ENCODE measurements at places on chromosomes 3 and 15.

DNA sequence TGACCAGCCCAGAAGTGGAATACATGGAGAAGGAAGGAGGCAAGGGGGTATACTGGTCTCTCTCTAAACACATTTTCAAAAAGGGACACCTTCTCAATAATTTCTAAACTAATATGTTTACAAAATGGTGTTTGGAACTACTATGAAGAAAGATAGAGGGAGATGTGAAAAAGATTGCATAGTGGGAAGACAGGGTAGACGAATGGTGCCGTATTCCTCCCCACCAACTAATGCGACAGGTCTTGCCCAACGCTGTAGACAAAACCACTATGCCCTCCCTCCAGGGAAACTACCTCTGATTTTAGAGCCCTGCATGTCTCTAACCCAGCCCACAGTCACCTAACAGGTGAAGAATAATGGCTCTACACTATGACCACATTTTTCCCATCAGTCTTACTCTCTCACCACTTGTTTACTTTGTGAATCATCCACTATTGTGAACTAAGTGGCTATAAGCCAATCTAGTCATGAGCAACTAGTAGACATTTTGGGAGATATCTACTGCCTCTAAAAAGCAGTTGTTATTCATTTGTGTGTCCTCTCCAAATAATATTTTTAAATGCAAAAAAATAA, 108.2 kb upstream of the UBE2E2 start:
- peak; percentile 4 for DNase-seq

GRCh38 chr3:142213298-142213697, 12.1 kb downstream of the GK5 start:
- no peak for DNase-seq

- no peak for DNase-seq
These were observed 532.1 kb upstream of the SEMA6D start for GRCh38 chr15:47184908-47185801.

- no peak for DNase-seq
These were observed 508 bp upstream of the SMAD6 start for GRCh38 chr15:66701422-66702034.

DNA sequence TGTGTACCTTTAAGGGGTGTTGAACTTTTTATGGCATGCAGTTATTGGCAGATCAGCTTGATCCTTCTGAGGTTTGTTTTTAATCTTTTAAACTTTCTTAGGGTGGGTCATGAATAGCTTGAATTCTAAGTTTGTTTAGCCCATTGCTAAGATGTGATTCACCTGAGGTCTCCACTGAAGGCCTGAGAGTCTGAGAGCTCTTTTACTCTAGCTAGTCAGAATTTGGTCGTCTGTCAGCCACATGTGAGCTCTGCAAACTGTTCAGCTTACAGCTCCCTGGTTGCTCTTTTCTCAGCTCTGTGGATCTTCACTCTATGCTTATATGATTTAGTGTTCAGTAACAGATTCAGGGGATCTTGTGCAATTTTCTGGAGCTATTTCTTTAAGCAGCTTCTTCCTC, 161.3 kb downstream of the ABHD5 start:
- DNase-seq = no peak

- no peak for DNase-seq
These were observed 378.9 kb upstream of the ALCAM start for GRCh38 chr3:104987859-104988258.

DNA sequence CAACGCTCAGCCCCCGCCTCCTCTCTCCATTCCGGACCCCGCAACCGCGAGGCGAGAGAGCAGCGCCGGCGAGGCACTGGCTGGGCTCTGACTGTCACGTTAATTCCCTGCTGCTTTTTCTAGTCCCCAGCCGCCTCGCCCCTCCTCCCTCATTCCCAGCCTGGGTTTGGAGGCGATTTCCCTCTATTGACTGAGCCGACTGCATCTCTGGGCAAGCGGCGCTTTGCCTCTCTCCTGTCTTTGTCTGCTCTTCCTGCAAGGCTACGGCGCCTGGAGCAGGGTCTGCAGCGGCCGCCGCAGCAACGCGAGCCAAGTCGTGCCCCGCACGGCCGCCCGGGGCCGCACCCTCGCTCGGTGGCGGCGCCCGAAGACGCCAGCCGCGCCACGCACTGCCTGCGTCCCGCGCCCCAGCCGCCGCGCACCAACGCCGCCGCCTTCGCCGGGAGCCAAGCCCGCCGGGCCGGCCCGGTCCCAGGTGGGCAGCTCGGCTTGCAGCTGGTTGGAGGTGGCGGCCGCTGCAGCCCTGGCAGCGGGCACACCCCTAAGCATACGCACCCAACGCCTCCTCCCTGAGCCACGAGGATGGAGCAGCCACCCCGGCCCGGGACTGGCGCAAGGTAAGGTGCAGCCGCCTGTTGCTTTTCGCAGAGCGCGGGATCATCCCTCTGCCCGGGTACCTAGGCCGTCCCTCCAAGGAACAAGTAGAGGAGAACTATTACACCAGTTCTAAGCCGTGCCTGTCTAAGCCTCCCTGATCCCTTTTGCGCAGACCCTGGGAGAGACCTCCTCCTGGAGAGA, at the start of gene LRRC3B:
TSS of gene LRRC3B (plus strand) at position 152 of the 798 bp plus-strand sequence. CDS start 86,901 bp downstream, outside the sequence.
- no peak for DNase-seq

DNA sequence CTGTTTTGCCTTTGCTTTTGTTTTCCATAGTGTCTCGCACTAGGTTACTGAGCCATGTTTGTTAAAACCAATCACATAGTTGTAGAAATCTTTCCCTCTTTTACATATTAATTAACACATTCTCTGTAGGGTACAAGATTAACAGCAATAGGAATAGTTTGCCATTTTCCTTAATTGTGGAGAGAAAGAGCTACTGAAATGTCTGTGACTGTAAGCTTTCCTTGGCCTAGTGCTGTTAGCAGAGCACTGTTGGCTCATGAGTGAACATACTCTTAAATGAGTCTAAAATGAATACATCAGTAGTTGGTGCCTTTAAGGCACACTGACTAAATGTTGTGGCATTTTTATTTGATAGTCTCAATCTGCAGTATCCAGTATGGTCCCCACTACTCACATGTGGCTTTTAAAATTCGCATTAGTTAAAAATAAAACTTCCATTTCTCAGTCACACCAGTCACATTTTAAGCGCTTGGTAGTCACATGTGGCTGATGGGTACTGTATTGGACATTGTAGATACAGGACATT, 28.2 kb downstream of the CHD2 start:
- DNase-seq = no peak

- DNase-seq = no peak
These were observed 25.5 kb upstream of the MYO1E start for GRCh38 chr15:59398220-59398619.

DNA sequence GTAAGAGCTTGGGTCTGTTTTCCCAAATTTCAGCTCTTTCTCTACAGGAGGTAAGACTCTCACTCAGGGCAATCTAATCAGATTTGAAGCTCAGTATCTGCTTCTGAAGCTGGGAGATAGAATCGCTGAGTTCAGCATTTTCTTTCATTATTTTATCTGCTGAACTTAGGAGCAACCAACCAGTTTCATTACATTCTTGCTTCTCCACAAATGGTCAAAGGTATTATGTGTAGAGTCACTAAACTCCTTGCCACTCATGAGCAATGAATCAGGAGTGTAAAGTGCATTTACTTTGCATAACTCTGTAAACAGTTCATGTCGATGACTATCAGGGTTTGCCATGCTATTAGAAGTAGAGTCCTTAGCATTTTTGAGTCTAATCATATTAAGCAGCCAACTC, 249.4 kb downstream of the CHL1 start:
- no peak for DNase-seq

GRCh38 chr3:12869035-12869621, 27.8 kb upstream of the RPL32 start:
- DNase-seq = no peak

GRCh38 chr15:41917767-41918430, 24.0 kb upstream of the SPTBN5 start:
- no peak for DNase-seq

DNA sequence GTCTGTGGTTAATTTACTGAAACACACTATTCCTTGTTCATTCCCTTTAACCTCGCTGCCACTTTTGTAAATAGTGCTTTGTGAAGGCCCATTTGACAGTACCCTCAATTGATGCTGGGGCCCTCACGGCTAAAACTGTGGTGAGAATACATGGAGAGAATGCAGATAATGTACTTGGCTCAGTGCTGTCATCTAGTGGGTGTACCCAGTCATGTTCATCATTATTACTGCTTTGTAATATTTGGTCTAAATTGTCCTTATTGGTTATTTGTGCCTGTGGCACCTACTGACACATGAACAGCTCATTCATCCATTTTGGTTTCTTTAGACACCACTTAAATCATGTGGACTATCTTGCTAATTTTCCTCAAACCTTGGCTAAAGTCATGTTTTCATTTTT, 543.6 kb downstream of the EDEM1 start:
- no peak for DNase-seq

GRCh38 chr3:42822828-42823227, 13.6 kb downstream of the ACKR2 start:
- no peak for DNase-seq

DNA sequence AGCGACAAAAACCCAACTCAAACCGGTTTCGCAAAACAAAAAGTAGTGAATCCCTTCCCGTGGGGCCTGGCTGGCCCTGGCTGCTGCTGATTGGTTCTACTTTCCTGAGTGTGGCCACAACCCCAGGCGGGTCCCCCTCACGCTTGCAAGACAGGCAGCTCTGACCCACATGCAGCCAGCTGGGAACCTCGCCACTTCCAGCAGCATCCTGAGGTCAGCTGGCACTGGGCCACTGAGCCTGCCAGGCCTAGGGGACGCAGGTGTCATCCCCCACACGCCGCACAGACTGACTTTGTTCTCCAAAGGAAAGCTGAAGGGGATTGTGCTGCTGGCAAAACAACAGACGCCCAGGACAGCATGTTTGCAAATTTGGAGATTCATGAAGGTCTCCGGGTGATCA, 111.1 kb downstream of the TPRA1 start:
- DNase-seq = no peak

GRCh38 chr15:78974272-78974918, 29.5 kb upstream of the CTSH start:
- no peak for DNase-seq

GRCh38 chr3:187020376-187020775, 90.0 kb downstream of the ST6GAL1 start:
- no peak for DNase-seq

GRCh38 chr15:52124270-52124880, 11.8 kb upstream of the BCL2L10 start:
- DNase-seq = no peak

- no peak for DNase-seq
These were observed 29.4 kb downstream of the ZXDC start for GRCh38 chr3:126446301-126446700.

DNA sequence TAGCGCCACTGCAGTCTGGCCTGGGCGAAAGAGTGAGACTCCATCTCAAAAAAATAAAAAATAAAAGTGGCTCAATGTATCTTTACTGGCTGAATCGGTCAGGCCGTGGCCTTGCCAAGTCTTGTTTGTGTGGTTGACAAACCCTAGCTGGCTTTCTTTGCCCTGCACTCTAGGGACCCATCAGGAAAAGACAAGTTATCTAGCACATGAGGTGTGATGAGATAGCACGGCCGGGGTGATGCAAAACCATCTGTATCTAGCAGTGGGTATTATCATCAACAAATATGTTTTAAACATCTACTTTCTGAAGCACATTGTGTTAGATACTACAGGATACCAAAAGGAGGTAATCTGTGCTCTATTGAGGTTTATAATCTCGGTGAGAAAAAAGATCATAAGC, 3.9 kb upstream of the DPP8 start:
- DNase-seq = no peak

- no peak for DNase-seq
These were observed 30.6 kb downstream of the CMTM7 start for GRCh38 chr3:32421991-32422859.

DNA sequence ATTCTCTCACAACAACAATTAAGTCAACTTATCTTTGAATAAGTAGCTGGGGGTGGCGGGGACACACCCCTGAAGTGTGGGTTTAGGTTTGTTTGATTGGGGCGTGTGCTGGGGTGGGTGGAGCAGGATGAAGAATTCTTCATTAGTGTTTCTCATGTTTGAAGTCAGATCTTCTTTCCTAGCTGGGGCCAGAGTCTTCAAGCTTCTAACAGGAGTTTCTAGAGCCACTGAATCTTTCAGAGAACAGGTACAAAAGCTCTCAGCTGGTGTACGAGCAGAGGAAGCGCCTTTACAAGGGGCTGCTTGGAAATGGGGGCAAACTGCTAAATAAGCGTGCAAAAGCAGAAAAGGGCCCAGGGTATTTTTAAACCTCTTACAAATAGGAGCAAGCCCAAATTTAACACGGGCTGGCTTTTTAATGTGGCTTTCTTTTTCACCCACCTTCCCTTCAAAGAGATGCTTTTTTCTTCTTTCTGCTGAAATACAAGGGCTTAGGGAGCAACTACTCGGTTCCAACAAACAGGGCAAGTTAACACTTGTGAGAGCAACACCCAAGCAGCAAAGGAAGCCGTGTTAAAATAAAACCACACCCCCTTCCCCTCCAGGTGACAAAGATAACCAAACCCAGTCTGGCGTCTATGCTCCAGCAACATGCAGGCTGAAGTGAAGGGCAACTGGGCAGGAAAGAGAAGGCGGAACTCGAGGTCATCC, 86.9 kb upstream of the RASGRP1 start:
- DNase-seq = no peak

GRCh38 chr3:48879307-48879993, 19.2 kb downstream of the SLC25A20 start:
- no peak for DNase-seq

DNA sequence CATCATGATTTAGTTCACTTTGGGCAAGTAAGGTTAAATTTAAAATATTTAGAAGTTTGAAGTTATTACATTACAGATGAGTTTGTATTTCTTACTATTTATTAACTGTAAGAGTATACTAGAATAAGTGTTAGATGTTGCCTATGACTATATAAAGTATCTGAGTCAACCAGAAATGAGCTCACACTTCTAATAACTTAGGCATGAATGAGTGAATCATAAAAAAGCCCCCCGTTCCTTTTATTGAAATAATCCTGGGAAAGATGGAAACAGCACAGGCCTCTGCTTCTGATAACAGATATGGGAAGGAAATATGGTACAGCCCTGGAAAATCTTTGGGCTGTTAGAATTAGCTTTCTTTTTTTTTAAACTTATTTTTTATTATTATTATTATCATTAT, 66.6 kb upstream of the TGFBR2 start:
- no peak for DNase-seq

- DNase-seq = no peak
These were observed 2.8 kb upstream of the NRROS start for GRCh38 chr3:196636369-196637349.
